ENCODE measurements at places on chromosomes 16 and 17.

DNA sequence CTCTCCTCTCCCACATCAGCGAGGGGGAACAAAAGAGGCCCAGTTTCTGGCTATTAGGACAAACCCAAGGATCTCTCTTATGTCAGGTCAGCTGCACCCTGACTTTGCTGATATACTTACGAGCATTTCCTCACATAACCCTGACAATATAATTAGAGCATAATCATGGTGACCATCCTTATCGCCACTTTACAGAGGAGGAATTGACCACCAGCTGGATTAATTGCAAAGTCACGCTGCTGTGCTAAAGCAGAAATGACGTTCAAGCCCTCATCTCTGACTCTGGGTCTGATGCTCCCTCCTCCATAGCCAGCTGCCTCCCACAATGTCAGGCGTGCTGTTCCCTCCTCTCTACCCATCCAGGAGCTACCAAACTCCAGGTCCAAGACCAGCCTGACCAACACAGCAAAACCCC, 42.6 kb downstream of the TRARG1 start:
- DNase-seq = no peak

- DNase-seq = no peak
These were observed 76.8 kb downstream of the CCDC182 start for GRCh38 chr17:57668332-57668731.

DNA sequence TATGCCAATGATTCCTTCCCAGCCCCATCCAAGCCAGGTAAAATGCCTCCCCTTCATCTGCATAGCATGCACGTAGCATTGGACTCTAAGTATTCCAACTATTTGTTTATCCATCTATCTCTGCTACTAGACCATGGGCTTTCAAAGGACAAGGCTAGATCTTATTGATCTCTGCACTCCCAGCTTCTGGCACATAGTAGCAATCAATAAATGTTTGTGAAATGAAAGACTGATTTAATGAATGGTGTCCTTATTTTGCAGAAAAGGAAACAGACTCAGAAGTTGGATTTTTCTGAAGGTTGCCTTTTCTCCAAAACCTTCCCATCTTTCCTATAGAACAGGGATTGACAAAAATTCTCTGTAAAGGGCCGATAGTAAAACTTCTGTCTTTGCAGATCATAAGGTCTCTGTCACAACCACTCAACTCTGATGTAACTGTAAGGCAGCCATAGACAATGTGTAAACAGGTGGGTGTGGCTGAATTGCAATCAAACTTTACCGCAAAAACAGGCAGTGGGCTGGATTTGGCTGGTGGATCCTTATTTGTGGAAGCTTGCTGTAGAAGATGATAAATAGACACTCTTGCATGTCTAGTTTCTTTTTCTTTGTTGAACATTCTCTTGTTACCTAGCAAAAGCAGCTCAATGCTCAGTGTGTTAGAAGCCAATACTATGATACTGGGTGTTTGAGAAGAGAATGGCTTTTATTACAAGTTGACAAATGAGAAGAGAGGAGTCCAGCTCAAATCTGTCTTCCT, 7.6 kb upstream of the CMTR2 start:
- DNase-seq = no peak

GRCh38 chr17:19533718-19534561, at the start of gene SLC47A1:
TSS of gene SLC47A1 (plus strand) at chr17:19533854. CDS start at chr17:19533940, 86 bp downstream.
- no peak for DNase-seq

- DNase-seq = no peak
These were observed 25.6 kb upstream of the NPTX1 start for GRCh38 chr17:80501741-80502577.

- DNase-seq = no peak
These were observed 21.6 kb downstream of the TIMM22 start for GRCh38 chr17:1018547-1018946.

All from activated naive CD4-positive, alpha-beta T cell treated with Interleukin-2 at 50 U/mL for 16 hours (primary cell).